ENCODE measurements at places on chromosomes 5 and 9.

DNA sequence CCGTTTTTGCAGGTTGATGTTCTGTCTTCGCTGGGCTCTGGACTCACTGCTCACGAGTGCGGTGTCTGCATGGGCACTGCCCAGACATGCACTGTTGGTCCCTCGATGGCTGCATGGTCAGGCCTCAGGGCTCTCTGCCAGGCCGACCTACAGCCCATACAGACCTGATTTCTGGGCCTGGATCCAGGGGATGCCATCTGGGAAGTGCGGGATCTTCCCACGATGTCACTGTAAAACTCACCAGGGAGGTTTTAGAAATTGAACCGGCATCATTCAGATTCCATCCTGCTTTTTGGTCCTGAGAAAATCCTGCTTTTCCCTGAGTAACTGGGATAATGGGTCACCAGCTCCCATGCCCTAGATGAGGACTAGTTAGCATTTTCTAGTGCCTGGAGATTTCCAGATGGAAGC lies 9.1 kb downstream of the S1PR3 start:
- no peak for DNase-seq

DNA sequence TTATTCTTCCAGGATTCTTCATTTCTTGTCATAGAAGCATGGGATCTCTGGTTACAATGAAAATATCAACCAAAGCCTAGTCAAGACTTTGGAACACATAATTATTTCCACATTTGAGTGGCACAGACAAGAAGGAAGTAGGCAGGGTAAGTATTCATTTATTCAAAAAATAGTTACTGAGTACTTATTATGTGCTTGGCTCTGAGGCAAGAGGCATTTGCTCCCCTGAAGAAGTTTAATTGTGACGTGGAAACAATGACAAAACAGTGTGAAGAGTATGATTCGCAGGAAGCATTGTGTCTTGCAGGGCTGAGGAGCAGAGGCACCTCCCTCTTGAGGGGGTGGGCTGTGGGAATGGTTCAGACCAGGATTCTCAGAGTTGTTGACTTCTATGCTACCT lies 45.0 kb upstream of the TNFSF15 start:
- no peak for DNase-seq

DNA sequence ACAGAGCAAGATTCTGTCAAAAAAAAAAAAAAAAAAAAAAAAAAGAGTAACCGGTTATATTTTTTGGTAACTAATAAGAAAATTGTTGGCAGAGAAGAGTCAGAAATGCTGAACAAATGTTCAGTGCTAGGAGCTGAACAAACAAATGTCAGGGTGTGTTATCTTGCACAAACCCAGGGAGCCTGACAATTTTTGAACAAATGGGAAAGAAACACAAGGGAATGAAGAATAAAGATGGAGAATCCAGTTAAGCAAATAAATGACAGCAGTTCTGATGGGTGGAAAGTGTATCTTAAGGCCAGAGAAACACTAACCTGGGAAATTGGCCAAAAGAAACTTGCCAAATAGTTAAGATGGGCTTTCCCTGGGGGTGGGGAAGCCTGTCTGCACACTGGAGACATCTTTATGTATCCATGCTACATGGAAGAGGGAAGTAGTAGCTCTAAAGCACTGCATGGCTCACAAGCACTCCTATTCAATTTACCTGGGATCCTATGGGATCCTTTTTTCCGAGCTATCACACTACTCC lies 23.7 kb downstream of the KLHL3 start:
- no peak for DNase-seq

DNA sequence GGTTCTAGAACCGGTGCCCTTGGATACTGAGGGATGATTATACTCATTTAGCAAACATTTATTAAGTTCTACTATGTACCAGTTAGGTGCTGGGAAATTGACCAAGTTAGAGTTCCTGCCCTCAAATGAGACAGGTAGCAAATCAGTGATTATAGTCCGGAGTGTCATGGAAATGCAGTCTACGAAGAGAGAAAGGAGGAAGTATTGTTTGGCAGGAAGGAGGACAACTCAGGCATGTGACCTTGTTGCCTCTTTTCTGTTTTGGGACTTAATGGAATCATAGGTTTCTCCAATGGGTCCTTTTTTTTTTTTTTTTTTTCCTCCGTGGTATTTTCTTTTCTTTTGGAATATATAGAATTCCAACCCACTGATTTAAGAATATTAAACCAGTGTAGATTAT lies 28.0 kb downstream of the OSTF1 start:
- DNase-seq: no peak
